Sciatic nerve (tissue), 2 donors: ENCODE measurements at places on chromosomes 7 and 10. TPM values are rescaled to one million over a fixed set of nuclear protein-coding genes. Genes with fewer than 3 reads are reported as not detected.

Gene SDK1
- 11.2 TPM for total RNA-seq

- no peak for DNase-seq
These were observed 65.9 kb upstream of the DDC start for GRCh38 chr7:50631100-50631499.

DNA sequence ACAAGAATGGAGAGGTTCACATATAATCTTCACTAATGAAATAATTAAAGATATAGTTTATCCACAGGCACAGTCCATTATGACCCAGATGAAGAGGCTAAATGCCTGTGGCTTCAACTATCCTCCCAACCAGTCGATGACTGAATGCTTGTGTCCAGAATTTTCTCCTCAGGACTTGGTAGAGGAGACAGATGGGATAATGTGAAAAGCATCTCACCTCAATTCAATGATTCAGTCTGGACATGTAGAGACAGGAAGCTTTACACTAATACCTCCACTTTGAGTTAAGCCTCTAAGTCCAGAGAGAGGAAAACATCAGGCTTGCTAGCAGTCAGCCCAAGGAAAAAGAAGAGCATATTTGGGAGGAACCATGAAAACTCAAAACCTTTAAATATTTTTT lies 59.1 kb upstream of the COL1A2 start:
- DNase-seq, result no peak

DNA sequence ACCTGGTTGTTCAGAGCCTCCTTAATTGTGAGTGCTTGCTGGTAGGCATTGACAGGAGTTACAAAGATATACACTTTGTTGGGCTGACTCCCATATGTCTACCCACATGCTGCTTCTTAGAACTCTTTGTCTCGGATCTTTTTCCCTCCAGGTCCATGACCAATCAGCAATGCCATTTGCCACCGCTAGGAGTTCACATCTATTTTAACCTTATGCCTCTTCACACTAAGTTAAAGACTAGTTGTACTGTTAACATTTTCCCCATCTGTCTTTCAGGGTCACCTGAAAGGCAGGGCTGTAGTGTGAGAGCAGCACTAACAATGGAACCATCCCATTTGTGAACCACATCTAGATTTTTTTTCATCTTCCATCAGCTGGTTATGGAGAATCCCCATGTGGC lies 226.7 kb upstream of the NPY start:
- DNase-seq, result no peak
